Kidney (tissue), 22 donors: ENCODE measurements at places on chromosomes 6 and 20. TPM values are rescaled to one million over a fixed set of nuclear protein-coding genes. Genes with fewer than 3 reads are reported as not detected.

DNA sequence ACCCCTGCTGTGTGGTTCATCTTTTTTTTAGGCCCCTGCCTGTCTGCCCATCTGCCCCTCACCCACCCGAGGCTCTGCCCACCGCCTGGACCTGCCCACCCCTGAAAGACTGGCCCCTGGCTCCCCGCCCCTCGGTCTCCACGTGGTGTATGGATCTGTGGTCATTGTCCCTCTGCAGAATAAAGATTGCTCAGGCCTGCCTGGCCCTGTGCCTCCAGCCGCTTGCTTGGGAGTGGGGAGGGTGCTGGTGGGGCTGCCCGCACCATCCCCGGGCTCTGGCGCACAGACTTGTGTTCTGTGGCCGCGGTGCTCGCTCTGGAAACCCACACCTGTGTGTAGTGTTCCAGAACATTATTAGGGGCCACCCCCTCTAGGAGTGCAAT lies 1.6 kb downstream of the MAP1LC3A start:
- no peaks in the 10 kb centered on the region for H3K27me3 ChIP-seq
- DNase-seq = no peak
- no peak overlapping the region for H3K4me3 ChIP-seq
- H3K36me3 ChIP-seq = no peaks in the 10 kb centered on the region

DNA sequence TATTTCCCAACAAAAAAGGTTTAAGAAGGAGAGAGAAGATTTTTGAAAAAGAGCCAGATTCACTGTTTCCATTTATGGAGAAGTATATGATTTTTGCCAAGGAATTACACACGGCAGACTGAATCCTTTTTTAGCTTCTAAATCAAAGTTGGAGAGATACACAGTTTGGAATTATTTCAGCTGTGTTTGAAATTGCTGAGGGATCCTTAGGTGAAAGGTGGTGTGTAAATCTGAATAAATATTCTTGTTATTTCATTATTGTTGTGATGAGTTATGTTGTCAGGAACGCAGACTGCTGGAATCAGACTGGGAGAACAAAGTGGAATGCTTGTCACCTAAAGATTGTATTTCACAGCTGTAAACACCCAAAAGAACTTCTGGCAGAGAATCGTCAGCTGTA lies 168.5 kb upstream of the AKIRIN2 start:
- no peak overlapping the region for H3K4me3 ChIP-seq
- no peaks in the 10 kb centered on the region for H3K27me3 ChIP-seq
- H3K27ac ChIP-seq = no peak overlapping the region

DNA sequence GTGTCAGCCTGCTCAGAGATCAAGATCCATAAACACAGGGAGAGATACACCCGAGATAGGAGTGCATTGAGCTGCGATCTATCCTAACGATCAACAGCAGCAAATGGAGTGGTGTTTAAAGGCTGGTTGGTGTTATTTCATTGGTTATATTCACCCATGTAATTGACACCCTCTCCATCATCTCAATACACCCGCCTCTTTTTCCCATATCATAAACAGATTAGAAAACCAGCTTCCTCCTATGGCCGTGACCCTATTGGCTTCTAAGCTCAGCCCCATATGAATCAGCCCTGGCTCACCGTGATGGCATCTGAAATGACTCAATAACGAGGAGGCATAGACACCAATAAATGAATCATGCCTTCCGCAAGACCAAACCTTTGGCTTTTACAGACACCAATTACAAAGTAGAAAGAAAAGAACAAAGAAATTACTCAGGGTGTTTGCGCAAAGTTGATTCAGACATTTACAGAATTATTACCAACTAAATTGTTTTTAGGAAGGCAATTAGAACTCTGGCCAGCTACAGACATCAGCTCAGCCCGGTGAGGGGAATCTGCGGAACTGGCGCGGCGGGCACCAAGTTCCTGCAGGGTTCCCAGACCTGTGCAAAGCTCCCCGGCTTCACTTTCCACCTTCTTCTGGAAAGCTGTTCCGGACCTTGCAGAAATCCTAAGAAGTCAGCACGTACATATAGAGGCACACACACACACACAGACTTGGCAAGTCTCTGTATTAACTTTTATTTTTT lies 11.5 kb downstream of the PMEPA1 start:
- peaks cover 9% of the 10 kb centered on the region for H3K4me1 ChIP-seq
- H3K4me3 ChIP-seq = no peak overlapping the region

- H3K36me3 ChIP-seq = no peaks in the 10 kb centered on the region
- no peak for DNase-seq
- H3K4me1 ChIP-seq = no peaks in the 10 kb centered on the region
- no peak overlapping the region for H3K4me3 ChIP-seq
Observed at GRCh38 chr20:9887706-9888105, 48.8 kb upstream of the PAK5 start.

DNA sequence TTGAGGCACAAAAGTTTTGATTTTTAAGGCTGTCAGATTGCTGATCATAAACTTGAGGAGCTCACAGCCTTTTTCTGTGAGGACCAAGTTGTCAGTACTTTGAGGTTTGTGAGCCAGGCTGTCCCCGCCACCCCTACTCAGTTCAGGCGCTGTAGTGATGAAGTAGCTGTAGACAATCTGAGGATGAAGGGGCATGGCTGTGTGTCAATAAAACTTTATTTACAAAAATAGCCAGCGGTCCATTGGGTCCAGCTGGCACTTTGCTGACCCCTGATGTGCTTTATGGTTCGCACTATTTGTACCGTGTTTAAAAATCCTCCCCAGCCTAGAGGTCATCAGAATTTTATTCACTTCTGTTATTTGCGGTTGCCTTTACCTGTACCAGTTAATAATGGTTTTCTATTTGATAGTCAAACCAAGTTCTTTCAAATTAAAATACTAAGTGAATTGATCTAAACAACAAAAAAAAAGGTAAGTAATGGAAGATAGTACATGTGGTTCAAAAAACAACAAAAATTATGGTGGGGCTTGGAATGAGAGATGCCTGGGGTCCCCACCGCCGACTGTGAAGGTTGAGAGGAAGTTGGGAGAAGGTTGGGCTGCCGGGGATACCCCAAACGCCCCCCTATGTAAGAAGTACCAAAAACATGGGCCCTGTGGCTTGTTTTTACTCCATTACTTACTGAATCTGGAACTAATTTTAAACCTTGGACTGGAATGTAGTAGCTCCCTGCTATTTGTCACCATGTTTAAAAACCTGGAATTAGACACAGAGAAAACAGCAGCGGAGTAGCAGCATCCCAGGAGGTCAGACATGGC lies 123.6 kb downstream of the SYCP2 start:
- peak; percentile 35 for DNase-seq
- no peaks in the 10 kb centered on the region for H3K27me3 ChIP-seq
- no peaks in the 10 kb centered on the region for H3K4me1 ChIP-seq
- H3K27ac ChIP-seq = no peak overlapping the region

- H3K4me3 ChIP-seq = no peak overlapping the region
- no peaks in the 10 kb centered on the region for H3K36me3 ChIP-seq
- peak; percentile 16 for DNase-seq
- H3K27me3 ChIP-seq = no peaks in the 10 kb centered on the region
- H3K4me1 ChIP-seq = no peaks in the 10 kb centered on the region
- H3K27ac ChIP-seq = no peak overlapping the region
Observed at GRCh38 chr6:29676981-29677601, 3.9 kb downstream of the ZFP57 start.

The GRIK2 gene
- 0.82 TPM for total RNA-seq

The XKR7 gene
- 0.06 TPM for total RNA-seq

The TRAPPC3L gene
- total RNA-seq = not detected

The TMEM74B gene
- total RNA-seq = 0.54 TPM

The SMPD2 gene
- 17.4 TPM for total RNA-seq

The BPI gene
- 0.16 TPM for total RNA-seq
